Stimulated activated CD4-positive, alpha-beta T cell treated with anti-CD3 and anti-CD28 coated beads, Interleukin-2, amount 100 ng/mL, for 24 hours (primary cell): ENCODE measurements at places on chromosomes 6 and 20.

- no peak for DNase-seq
Measured at GRCh38 chr6:165674155-165675029, 11.4 kb upstream of the PDE10A start.

GRCh38 chr20:20839771-20840170 lies 127.3 kb upstream of the RALGAPA2 start:
- DNase-seq: no peak

DNA sequence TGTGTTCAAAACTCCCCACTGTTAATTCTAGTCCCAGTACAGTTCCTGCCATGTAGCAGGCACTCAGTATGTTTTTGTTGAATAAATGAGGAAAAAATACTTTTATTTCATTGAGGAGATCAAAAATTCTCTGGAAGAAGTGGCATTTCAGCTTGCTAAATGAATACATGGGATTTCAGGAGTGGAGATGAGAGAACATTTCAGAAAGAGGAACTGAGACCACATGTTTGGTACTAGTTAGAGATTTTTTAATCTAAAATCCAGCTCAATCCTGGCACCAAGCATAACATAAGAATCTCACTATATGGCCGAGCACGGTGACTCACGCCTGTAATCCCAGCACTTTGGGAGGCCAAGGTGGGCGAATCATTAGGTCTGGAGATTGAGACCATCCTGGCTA lies 75.4 kb downstream of the BTBD9 start:
- no peak for DNase-seq

GRCh38 chr6:107849325-107849724 lies 25.2 kb upstream of the SCML4 start:
- no peak for DNase-seq

DNA sequence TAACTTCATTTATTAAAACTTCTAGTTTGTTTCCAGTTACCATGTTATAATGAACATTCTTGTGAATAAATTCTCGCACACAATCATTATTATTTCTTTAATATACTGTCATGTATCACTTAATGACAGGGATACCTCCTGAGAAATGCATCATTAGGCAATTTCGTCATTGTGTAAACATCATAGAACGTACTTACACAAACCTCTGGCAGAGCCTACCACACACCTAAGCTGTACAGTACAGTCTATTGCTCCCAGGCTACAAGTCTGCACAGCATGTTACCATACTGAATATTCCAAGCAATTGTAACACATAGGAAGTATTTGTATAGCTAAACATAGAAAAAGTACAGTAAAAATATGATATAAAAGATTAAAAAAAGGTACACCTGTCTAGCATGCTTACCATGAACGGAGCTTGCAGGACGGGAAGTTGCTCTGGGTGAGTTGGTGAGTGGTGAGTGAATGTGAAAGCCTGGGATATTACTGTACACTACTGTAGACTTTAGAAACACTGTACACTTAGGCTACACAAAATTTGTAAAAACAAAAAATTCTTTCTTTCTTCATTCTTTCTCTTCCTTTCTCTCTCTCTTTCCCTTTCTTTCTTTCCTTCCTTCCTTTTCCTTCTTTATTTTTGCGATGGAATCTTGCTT lies 268.2 kb upstream of the SOX4 start:
- no peak for DNase-seq

DNA sequence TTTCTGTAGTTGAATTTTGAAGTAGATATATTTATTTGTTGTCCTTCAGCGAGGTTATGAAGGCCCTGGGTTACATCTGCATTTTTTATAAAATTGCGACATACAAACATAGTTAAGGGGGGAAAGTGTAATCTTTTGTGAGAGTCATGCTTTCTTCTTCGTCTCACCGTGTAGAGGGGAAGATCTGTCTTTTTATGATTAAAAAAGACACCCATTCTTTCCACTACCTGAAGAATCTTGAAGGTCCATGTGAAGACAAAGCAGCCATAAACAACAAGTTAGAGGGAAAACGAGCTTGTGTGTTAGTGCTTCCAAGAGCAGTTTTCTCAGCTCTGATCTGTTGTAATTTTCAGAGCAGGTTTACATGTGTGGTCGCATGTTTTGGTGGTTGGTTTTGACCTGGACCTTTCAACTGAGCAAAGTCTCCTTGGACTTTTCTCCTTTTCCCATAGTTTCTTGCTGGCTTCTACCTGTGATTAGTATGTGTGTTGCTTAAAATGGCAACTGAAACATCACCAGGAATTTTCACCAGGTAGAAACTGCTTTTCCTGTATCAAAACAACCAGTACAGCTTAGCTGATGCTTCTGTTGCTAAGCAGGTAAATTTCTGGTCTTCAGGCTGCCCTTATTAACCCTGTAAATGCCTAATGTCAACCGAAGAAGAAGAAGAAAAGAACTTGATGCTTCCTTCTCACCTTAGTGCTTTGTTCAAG lies 37.3 kb downstream of the RREB1 start:
- no peak for DNase-seq

DNA sequence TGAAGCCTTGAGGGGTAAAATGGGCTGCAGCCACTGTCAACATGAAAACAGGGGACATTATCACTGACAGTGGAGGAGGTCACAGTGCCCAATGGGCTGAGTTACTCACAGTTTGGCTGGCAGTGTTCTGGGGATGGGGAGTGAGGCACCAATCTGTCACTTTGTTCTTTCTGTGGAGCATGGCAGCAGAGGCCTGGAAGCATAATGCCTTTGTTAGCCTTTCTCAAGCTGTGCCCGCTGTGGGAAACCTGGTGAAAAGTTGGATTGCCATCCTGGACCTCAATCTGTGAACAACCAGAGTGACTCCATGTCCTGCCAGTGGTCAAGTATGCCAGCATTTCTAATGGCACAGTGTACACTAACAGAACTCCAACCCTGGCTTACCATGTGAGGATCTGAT lies 143.6 kb downstream of the OR2B2 start:
- DNase-seq: no peak

GRCh38 chr20:48635361-48635760 lies 192.4 kb downstream of the PREX1 start:
- no peak for DNase-seq

DNA sequence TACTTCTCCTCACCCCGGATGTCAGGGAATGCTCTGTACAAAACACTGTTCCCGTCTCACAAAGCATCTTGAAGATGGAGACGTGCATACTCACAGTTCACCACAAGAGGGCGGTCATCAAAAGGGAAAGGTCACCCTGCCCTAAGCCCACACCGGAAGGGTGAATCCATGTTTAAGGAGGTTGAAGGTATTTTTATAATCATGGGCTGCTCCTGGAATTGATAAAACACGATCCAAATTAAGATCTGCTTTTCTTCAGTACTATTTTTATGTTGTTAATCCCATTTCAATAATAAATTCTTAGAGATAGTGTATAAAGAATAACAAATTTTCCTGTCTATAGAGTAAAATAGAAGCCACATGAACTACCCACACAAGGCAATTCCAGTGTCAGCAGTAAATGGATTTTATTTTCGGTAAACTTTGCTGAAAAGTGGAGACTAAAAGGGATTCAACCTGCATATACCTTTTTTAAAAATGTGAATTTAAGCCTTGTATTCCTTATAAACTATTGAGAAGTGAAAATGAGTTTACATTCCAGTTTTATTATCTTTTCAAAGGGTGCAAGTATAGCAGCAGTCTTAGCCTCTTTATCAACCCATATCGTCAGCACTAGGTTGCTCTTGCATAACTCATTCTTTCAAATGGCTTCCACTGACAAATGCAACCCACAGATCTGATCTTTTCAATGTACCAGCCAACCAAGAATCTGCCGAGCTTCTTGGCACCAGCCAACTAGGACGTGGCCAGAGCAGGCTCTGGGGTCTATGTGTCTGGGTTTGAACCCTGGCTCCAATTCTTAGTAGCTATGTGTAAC lies 79.7 kb upstream of the MBOAT1 start:
- DNase-seq: peak; percentile 84
